ENCODE measurements at places on chromosomes 6 and 20.

DNA sequence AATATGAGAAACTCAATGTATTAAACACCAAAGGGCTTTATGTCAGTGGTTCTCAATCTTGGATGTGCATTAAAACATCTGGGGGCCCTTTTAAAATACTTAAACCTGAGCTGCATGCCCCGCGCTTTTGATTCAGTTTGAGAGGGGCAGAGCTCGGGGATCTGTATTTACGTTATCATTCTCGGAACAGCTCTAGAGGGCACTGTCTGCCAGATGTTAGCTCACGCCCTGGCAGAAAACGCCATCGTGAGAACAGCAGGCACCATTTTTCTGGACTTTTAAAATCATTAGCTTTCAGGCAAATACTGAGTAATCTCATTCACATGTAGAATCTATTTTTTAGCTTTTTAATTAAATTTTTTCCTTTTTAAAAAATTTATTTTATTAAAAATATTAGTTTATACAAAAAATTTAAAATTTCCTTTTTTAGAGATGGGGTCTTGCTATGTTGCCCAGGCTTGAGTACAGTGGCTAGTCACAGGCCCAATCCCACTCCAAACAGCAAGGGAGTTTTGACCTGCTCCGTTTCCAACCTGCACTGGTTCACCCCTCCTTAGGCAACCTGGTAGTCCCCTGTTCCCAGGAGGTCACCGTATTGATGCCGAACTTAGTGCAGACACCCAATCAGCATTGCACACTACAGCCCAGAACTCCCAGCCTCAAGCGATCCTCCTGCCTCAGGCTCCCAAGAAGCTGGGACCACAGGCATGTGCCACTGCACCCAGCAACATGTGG lies 30.0 kb upstream of the ZNF133 start:
- no peak for DNase-seq

GRCh38 chr20:53597521-53598120 lies 4.0 kb upstream of the ZNF217 start:
- DNase-seq = no peak

DNA sequence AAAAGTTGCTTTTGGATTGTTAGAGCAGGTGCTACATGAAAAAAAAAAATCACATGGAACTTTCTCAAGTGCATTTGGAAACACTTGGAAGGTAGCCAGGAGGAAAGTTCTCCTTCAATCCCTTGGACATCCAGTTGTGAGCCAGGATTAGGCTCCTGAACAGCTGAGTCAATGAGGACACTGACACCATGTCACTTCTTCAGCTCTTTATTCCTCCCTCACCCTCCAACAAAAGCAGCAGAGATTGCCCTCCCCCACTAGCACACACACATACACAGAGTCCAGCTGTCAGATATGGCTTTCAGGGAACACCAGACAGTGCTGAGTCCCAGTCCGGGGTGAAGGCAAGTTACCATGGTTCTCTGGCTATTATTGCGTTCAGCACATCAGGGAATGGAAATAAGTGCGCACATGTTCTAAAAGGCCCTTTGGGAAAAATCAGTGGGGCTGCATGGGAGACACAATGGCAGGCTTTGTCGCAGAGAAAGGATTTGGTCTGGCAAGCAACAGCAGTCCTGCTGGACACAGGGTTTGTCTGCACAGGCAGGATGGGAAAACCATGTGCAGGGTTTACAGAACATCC lies 124.7 kb upstream of the MARCKS start:
- DNase-seq = no peak

DNA sequence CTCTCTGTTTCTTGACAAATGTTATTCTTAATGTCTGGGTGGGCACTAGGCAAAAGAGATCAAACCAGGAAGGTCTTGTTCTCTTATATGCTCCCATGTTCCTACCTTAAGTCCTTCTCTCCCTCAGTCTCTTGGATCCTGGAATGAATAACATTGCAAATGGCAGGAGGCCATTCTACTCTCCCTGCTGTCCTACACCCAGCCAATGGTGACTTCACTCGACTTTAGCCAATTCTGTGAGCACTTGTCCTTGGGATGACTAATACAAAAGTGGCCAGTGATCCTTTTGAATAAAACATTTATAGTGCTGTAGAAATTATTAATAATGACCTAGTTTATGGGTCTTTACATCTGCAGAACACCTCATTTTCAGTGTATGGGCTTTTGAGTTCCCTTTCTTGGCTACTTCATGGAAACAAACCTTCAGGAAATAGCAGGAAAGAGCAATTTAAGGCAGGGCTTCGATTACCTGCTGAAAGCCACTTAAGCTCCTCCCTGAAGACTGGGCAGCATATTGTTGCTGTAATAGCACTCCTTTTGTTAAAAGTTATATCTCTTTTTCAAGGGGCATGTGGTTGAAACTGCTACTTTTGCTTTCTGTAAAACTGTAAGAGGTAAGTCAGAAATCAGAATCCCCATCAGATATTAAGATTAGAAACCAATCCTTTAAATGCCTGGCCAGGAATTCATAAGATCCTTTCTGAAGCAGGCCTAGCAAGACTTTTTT lies 10.5 kb downstream of the OTOR start:
- DNase-seq = no peak

- no peak for DNase-seq
These were observed 388.3 kb downstream of the BMP2 start for GRCh38 chr20:7155794-7156193.
